AG20443 (cell line): ENCODE measurements at places on chromosomes 12 and 14.

- peak; percentile 56 for DNase-seq
Measured at GRCh38 chr12:117968826-117969659, at the start of gene KSR2. Gene KSR2 (minus strand): TSS chr12:117968990. CDS start chr12:117968255, 735 bp downstream.

DNA sequence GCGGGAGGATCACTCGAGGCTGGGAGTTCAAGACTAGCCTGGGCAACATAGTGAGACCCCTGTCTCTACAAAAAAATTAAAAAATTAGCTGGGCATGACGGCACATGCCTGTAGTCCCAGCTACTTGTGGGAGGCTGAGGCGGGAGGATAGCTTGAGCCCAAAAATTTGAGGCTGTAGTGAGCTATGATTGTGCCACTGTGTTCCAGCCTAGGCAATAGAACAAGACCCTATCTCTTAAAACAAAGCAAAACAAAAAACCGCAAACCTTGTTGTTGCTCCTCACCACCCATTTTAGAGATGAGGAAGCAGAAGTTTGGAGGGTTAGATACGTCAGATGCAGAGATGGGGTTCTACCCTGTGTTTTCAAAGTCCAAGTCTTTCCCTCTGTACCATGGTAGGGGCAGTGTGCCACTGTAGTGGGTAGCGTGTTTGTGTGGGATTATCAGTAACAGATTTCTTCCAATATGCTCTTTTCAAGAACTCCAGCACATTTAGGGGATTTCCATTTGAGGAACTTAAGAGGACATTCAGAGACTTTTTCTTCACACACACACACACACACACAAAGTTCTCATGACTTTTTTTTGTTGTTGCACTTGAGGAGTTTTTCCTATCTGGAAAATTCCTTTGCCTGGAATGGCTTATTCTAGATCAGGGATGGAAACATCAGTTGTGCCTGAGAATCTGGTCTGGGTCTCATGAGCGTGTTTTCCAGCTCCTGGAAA lies 186.5 kb downstream of the CHST11 start:
- no peak for DNase-seq

DNA sequence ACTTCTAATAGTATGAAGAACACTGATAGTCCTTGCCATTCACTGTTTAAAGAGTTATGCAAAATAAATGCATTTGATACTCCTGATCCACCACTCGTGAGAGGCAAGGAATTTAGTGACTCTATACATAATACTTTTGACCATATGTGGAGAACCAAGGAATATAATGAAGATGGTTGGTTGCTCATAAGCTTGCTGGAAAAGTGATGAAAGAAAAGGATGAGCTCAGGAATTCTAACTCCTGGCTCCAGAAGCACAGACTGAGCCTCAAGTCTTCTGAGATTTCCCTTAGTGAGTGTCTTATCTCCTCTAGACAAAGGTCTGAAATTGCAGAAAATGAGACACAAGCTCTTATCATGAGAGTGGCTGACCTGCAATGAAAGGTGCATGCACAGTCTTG lies 57.1 kb upstream of the KRAS start:
- DNase-seq: no peak

DNA sequence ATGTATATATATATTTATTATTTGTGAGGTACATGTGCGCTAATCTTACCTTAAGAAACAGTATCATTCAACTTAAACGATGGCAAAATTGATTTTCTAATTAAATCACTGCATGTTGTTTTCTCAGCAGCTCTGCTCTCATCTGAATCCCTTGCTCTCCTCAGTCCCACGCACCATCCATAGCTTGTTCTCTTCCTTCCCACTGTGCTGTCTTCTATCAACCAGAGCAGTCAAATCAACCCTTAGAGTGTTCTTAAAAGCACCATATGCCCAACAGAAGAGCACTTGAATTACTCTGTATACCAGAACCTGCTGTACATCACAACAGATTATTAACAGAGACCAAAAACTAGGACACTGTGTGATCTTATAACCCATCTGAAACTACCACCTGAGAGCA lies 209.4 kb upstream of the G2E3 start:
- DNase-seq: no peak

DNA sequence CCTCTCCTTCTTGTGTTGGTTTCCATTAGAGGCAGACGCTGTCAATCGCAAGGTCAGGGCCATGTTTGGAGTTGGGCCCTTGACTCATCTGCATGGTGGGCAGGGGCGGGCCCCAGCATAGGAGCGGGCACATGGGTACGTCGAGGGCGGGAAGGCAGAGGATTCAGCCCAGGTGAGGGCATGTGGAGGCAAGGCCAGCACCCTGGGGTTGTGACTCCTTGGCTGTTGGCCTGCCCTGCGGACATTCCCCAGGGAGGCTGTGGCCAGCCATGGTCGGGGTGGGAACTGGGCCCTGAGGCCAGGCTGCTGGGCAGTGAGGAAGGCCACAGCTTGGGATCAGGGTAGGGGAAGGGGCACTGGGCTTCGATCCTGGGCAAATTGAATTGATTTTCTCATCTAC lies 10.3 kb downstream of the RPS6KL1 start:
- no peak for DNase-seq

DNA sequence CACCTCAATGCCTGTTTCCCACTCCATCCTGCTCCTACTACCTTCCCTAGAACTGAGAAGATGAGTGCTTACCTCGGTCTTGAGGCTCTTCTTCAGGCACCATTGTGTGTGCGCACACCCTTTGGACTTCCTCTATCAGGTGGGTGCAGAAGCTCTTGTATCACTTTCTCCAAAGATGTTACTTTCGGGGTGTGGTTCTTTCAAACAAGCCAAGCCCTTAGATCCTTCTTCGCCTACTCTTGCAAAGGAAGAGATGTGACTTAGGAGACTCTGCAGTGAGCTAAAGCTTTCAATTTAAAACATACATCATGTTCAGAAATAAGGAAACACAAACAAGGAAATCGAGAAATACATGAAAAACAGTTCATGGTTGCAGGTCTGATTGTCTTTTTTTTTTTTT lies at the start of gene CLEC4C:
CLEC4C (minus strand) TSS at position 130 of the 400 bp plus-strand sequence; CDS start at position 103, 27 bp downstream.
- no peak for DNase-seq

DNA sequence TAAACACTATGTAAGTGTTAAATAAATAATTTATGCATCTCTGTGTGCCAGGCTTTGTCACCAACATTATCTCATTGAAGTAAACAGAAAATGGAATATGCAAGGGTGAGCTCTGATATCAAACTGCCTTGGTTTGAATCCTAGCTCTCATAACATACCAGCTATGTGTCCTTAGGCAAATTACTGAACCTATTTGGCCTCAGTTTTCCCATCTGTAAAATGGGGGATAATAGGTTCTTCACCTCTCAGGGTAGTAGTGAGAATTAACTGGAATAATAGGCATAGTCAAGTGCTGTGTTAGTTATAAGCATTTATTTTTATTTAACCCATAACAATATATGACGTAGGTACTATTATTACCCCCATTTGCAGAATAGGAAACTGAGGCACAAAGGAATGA lies 190.8 kb upstream of the SRRM4 start:
- no peak for DNase-seq

DNA sequence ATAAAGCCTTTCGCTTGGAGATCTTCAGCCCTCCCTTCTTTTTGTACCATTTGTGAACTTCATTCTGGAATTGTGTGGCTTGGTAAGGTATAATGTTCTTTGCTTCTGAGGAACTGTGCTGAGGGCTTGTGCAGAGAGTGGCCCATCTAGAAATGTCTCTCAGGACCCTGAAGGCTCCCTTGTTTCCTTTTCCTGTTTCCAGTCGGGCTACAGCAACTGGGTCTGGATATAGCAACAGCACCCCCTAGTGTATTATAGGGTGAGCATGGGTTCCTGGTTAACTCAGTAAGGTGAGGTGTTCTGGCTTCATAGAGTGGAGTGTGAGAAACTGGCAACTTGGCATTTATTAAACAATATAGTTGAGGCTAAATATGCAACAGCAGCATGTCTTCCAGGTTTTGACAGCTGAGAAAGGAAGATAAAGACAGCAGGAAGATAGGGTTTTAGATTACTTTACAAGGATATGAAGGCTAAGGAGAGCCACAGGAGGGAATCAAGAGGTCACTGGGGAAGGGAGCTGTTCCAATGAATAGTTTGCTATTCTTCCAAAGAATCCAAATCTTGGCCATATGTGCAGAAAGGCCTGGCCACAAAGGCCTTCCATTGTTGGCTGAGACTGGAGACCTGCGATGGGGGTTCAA lies 49.1 kb upstream of the RNU6-8 start:
- DNase-seq: peak; percentile 75

- no peak for DNase-seq
Measured at GRCh38 chr12:128844031-128844635, 9.1 kb upstream of the GLT1D1 start.

DNA sequence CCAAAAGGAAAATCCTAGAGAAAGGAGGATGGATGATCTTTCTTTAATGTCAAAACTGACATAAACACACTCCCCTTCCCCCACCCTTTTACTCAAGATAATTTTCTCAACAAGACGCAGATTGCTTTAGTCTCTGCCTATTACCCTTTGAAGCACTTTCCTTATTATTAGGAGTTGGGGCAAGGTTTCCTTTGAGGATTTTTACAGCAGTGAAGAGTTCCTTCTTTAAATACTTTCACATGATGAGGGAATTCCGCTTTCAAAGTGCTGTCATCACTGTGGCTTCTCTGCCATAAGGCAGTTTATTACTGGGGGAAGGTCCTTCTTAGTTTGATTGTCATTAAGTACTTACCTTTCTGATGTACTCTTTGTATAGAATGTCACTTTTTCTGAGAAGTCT lies 172.1 kb downstream of the MSRB3 start:
- DNase-seq: no peak

DNA sequence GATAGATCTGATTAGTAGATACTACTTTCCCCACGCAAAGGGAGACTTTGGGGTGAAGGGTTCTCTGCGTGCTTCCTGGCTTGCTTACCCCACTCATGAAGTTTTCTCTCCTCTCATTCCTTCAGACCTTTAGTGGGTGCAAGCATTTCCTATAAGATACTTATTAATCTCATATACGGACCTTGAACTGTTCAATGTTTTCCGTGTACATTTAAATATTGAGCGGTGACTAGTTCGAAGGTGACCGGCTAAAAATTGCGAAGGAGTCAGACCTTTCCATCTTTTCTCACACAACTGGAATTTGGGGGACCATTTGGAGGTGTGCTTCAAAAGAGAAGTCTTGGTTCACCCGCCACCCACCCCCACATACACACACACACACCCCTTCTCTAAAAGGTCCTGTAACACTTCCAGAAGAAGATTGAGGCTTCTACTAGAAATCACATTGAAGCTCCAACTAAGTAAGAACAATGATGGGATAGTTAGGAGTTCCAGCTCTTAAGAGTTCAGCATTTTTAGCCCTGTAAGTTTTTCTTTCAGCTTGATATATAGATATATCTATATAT lies 6.1 kb upstream of the FOXG1 start:
- DNase-seq: no peak

GRCh38 chr12:119936705-119937311 lies 52.2 kb upstream of the BICDL1 start:
- no peak for DNase-seq

- DNase-seq: peak; percentile 43
Measured at GRCh38 chr14:39431416-39432178, 636 bp downstream of the FBXO33 start.

DNA sequence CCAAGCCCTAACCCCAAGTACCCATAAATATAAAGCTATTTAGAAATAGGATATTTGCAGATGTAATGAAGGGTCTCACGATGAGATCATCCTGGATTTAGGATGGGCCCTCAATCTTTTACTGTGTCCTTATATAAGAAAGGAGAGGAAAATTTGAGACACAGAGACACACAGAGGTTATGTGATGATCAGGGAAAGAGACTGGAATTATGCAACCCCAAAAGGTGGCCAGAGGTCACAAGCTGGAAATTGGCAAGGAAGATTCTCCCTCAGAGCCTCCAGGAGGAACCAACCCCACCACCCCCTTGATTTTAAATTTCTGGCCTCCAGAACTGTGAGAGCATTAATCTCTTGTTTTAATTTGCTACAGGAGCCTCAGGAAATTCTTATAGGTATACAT lies 334.9 kb upstream of the PRICKLE1 start:
- no peak for DNase-seq

- no peak for DNase-seq
Measured at GRCh38 chr12:123938679-123939480, 33.8 kb downstream of the CCDC92 start.
